ENCODE measurements at places on chromosomes 5 and 9.

- no peak for DNase-seq
Observed at GRCh38 chr5:173472784-173473278, 143.6 kb downstream of the BOD1 start.

DNA sequence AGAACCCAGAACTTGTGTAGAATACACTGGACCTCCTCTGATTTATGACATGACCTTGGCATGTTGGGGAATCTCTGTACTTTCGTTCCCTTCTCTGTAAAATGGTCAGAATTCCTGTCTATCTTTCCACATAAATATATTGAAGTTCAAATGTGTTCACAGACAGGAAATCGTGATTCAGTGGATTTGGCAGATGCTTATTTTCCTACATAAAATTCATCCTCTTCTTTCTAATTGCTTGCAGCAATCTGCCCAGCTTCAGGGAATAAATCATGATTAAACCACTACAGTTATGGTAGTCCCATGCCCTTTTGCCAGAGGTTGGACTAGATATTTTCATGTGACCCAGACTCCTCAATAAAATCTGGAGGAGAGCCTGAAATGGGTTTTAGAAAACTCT lies 52.1 kb upstream of the ARL15 start:
- no peak for DNase-seq

DNA sequence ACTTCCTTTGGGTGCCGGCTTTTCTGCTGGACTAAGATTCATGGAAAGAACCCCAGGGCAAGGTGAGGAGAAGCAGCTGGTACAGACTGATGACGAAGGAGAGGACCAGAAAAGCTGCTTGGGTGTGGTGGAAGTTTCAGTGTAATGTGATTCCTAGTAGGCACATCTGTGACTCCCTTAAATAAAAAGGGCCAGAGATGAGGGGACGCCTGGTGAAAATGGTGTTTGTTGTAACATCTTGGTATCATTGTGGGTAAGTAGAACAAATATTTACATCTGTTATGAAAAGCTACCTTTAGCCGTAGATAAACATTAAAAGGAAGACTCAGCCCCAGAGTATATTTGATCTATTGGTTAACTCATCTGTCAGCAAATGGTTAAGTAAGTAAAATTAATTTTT lies 33.8 kb downstream of the OTULINL start:
- DNase-seq: no peak

DNA sequence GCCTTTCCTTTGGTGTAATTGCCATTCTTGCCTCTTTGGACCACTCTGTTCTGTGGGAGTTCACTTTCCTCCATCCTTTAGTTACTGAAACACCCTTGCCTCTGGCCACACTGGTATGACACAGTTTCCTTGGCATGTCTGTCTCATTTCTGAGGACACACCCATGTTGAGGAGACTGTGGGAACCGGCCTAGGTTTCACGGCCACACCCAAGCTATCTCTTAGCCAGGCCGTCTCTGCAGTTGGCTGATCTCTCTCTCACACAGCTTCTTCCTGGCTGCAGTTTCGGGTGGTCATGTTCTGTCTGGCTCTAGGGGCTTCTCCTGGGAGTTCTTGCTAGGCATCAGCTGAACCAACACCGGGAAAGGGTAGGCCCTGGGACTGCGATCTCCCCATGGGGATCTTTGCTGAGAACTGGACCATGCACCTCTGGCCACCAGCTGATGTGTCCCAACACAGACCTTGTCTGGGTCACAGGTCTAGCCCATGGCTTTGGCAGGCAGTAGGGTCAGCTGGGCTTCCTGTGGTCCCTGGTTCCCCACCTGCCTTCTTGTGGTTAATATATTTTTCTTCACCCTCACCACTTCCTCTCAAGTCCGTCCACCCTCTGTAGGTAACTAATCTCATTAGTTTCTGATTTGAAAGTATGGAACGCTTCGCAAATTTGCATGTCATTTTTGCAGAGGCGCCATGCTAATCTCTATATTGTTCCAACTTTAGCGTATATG lies 24.9 kb downstream of the ARHGEF37 start:
- no peak for DNase-seq

DNA sequence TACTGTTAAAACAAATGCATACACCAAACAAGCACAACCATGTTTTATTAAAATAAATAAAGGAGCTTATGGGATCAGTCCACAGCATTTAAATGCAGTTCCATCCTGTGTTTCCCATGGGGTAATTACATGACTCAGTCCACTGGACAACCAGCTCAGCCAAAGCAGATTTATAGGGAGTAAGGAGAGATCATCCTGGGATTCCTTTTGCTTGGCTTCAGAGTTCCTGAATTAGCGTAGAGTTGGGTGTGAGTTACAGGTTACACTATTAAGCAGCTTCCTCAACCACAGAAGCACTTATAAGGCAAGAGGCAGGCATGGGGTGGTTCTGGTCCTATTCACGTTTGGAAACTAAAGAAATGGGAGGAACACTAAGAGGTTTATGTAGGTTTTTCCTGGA lies 381.1 kb upstream of the ACTBL2 start:
- no peak for DNase-seq

- DNase-seq: no peak
Observed at GRCh38 chr9:129284607-129285291, 106.7 kb upstream of the IER5L start.

DNA sequence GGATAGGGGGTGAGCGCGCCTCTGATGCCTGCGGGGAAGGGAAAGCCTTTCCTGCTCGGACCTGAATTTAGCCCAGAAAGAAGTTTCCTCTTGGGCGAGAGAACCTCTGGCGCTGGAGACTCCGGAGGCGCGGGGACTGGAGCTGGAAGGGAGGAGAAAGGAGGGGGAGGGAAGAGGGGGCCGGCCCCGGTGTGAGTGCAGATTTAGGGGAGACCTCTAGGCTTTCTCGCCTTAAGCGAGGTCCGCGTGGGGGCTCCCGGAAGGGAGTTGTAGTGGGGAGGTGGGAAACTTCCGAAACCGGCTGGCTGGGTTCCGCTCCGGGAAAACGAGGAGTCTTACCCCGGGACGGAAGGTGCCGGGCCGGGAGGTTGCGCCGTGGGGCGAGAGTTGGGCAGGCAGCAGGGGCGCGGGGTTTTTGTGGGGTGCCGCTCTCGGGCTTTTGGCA lies 1.3 kb downstream of the PCSK5 start:
- DNase-seq: peak; percentile 5

DNA sequence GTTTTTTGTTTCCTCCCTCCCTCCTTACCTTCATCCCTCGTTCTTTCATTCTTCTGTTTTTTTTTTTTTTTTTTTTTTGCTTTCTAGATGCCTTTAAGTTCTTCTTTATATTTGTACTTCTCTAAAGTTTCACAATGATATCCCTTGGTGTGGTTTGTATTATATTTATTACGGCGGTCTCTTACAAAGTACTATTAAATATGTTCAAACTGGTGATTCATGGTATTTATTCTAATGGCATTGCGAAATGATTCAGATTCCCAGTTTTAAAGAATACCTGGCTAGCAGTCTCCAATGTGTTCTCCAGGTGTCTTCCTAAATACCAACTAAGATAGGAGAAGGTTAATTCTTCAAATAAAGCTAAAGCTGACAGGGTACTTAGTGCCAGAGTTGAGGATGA lies 690.1 kb upstream of the COX7C start:
- DNase-seq: no peak

- no peak for DNase-seq
Observed at GRCh38 chr5:57802131-57802530, 319.5 kb upstream of the ACTBL2 start.

DNA sequence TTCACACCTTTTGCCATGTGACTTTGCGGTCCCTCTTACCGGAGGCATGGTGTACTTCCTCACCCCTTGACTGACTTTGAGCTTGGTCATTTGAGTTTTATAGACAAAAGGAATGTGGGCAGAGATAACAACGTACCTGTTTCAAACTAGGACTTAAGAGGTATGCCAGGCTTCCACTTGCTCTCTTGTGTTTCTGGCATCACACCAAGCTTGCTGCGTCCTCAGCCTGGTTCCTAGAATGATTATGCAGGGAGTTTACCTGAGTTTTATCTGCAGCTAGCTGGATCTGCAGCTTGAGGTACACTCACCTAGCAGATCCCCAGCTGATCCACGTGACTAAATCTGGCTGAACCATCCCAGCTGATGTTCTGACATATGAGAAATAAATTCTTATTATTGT lies 66.2 kb downstream of the PLK2 start:
- DNase-seq: no peak

DNA sequence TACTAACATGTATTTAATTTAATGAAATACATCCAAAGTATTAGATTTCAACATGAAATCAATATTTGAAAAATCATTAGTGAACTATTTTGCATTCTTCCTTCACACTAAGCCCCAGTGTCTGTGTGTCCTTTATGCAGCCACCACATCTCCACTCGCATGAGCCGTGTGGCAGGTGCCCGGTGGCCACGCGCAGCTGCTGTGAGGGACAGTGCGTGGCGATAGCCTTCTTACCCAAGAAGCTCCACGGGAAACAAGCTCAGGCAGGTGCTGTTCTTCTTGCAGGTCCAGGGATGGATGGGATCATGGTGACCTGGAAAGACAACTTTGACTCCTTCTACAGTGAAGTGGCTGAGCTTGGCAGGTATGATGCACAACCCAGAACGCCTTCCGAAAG lies 79.3 kb upstream of the OTULINL start:
- no peak for DNase-seq

GRCh38 chr5:21007781-21008180 lies 1019.8 kb upstream of the CDH18 start:
- DNase-seq: no peak
